ENCODE measurements at places on chromosomes 1 and 21.

DNA sequence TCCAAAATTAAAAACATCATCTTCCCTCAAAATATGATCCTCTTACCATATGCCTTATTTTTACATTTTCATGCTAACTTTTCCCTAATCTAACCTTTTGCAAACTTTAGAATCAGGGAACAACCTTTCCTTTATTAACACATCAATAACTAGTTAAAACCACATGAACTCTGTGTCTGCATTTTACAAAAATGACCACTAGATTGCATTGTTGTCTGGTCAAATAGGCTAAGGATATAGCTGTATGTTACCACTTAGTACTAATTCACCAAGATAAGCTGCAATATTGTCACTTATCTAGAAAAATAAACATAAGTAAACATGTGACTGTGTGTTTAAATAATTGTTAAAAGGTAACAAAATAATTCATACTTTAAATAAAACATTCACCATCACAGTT, 82.3 kb downstream of the DENND1B start:
- DNase-seq = no peak

- no peak for DNase-seq
Observed at GRCh38 chr1:14598498-14599182, at the start of gene KAZN. Gene KAZN (plus strand): TSS chr1:14598685.

GRCh38 chr1:151579436-151580225, 32.2 kb upstream of the SNX27 start:
- no peak for DNase-seq

- no peak for DNase-seq
Observed at GRCh38 chr1:112743174-112744008, 28.3 kb upstream of the PPM1J start.

GRCh38 chr1:47523835-47524215, 86.0 kb downstream of the FOXD2 start:
- DNase-seq = no peak

DNA sequence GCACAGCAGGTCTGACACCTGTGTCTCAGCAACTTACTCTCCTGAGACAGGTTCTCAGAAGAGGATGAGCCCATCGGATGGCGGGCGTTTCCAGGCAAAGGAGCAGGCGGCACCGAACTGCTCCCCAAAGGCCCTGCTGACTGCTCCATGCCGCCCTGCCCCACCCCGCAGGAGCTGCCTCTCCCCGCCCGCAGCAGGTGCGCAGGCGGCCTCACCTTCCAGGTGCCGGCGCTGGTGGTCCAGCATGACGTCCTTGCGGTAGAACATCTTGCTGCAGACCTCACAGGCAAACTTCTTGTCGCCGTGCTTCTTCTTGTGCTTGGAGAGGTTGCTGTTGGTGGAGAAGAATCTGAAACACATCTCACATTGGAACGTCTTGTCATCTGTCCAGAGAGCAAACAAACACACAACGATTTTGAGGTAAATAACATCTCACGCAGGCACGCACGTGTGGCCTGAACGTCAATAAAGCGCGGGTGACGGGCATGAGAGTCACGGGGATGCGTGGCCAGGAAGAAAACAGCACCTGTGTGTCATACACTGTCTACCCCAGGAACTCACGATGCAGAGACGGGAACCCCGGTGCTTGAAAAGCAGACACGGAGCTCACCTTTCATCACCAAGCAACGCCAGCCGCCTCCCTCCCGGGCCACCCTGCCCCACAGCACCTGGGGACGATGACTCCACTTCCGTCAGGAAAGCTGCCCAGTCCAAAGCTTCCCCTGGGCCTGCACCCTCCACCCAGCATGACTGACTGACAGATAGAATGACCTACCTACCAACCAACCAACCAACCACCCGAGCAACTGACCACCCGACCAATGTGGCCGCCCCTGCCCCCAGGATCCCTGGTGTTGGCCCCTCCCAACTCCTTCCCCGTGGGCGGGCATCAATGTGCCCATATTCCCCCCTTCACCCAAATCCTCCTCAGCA, 50.9 kb downstream of the PRDM15 start:
- DNase-seq = no peak
